ENCODE measurements at places on chromosomes 16 and 17.

DNA sequence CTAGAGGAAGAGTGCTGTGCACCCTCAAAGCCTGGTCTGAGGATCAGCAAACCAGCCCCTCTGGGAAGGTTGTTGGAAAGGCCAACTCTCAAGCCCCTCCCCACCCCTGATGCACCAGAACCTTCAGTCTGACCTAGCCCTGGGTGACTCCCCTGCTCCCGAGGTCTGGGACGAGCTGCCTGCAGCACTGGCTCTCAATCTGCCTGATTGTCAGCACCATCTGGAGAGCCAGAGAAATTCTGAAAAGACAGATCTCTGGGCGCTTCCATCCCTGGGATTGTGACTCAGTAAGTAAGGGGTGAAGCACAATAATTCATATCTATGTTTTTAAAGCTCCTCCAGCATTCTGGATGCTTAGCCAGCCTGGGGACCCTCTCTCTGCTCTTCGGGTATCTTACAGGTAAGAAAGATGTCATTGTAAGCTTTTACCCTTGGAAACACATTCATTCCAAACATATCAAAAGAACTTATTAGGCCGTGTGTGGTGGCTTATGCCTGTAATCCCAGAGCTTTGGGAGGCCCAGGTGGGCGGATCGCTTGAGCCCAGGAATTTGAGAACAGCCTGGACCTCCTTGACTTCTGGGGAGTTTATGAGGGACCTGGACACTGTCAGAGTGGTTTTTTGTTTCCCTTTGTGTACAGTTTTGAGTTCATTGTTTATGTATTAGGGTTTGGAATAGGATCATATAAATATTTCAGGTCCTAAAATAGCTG lies 147.5 kb downstream of the KCNJ12 start:
- DNase-seq: no peak

DNA sequence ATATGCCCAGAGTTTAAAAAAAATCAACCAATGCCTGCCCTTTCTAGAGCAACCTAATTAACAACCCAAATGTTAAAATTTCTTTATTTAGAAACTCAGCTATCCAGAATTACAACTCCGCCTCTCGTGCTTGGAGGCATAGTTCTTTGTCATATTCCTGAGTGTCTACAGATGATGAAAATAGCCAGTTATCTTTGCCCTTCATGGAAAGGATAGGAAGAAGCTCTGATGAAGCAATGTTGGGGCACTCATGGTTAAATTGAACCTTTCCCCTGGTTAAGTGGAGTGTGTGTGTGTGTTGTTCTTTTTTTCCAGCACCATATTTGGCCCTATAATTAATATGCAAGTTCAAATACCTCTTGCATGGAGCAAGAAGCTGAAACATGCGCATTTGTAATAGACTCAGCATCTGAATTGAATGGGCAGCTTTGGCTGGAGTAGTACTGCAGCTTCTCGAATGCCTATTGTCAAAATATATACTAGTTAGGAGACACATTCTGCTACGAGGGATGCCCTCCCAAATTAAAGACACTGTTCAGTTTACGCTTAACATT lies 506.2 kb downstream of the WWOX start:
- DNase-seq: no peak

DNA sequence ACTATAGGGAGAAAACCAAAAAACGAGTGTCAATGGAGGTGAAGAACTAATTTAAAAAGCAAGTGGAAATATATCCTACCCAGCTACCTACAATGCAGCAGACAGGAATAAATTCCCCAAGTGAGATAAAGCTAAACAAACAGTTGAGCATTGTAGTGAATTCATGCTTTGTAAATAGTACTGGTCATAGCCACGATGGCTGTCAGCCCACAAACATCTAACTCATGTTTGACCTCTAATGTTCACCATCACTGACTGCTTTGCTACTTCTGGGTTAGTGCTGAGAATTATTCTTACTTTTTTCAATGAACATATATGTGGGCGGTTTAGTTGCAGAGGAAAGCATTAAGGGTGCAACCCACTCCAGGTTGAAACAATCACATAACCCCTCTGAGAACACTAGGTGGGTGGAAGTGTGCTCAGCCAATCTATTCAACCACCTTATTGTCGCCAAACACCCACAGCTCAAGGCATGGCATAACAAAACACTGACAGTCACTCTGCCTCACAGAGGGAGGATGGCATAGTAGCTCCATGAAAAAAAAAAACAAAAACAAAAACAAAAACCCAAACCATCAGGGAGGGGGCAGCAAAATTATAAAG lies 264.1 kb downstream of the ZFHX3 start:
- peak; percentile 71 for DNase-seq

DNA sequence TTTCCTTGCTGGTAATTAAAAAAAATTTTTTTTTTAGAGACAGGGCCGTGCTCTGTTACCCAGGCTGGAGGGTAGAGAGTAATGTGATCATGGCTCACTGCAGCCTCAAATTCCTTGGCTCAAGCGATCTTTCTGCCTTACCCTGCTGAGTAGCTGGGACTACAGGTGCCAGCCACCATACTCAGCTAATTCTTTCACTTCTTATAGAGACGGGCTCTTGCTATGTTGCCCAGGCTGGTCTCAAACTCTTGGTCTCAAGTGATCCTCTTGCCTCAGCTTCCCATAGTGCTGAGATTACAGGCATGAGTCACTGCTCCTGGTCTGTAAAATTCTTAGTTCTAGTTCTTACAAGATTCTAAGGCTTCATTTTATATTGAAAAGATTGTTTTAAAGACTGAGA lies 11.1 kb downstream of the SMIM36 start:
- no peak for DNase-seq

DNA sequence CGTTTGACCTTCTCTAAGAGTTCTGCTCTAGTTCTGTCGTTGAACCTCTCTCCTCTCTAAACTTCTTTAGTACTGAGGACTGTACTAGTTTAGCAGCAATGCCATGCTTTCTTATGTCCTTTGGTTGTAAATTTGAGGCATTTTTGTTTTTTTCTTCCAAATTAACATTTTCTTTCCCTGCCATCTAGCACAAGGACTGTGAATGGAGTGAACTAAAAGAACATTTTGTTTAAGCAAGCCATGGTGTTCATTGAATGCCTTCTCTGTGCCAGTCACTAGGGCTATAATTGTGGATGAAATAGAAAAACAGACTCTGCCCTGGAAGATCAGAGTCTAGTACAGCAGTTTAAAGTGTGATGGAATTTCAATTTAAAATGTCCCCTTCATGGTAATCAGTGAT lies 137.9 kb downstream of the FTO start:
- DNase-seq: no peak

DNA sequence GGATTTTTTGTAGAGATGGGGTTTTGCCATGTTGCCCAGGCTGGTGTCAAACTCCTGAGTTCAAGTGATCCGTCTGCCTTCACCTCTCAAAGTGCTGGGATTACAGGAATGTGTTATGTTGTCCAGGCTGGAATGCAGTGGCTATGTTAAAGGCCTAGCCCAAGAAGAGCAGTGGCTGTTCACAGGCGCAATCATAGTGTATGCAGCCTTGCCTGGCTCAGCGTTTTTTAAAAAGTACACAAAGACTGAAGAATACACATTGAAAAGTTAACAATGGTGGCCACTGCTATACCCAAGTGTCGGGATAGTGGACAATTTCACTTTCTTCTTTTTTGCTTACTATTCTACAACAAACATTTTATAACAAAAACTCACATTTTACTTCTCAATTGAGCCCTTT lies 7.0 kb downstream of the DERL2 start:
- DNase-seq: no peak

- DNase-seq: no peak
Observed at GRCh38 chr16:78775161-78775561, 675.7 kb downstream of the WWOX start.

DNA sequence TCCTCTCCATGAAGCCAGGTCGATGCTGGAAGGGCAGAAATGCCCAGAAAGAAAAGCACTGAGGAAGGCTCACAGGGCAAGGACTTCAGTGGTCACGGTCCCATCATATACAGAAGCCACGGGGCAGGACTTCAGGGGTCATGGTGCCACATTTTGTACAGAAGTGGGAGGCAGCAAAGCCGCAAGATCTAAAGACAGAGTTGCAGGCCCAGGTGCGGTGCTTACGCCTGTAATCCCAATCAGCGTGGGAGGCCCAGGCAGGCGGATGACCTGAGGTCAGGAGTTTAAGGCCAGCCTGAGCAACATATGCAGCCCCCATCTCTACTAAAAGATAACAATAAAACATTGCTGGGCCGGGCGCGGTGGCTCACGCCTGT lies 96.0 kb downstream of the NXN start:
- no peak for DNase-seq

GRCh38 chr17:73427198-73427597 lies 115.4 kb upstream of the CDC42EP4 start:
- no peak for DNase-seq

DNA sequence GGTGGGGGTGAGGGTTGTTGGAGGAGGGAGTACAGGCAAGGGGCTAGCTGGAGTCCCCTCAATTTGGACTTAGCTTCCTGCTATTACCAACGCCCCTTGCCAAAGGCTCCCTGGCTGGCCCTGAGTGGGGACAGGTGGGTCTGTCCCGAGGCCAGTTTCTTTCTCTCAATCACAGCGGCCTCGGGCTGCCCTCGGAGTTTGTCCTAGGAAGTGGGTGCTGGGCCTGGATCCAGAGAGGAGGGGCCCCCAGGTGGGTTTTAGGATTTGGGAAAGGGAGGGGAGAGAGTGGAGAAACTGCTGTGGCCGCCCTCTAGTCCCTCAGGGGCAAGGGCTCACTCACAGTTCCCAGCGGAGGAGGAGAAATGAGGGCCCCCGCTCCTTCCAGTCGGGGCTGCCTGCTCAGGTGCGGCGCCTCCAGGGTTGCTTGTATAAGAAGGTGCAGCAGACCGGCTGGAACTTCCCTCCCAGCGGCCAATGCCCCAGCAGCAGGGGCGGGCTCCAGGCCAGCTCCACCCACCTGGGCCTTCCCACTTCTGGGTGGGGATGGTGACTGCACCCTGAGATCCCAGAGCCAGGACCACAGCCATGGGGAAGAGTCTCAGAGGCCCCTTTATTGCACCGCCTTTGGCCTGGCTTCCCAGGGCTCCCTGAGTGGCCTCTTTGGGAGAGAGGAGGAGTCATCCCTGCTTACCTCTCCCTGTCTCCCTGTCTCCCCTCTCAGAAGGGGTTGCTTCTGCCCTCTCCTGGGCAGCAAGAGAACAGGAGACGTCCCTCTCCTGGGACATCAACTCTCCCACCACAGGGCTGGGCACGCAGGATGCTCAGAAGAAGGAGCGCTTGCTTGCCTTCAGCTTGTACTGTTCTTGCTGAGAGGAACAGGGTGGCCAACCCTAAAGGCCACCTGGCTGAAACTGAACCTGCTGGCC lies 112.0 kb upstream of the SMURF2 start:
- peak; percentile 65 for DNase-seq

DNA sequence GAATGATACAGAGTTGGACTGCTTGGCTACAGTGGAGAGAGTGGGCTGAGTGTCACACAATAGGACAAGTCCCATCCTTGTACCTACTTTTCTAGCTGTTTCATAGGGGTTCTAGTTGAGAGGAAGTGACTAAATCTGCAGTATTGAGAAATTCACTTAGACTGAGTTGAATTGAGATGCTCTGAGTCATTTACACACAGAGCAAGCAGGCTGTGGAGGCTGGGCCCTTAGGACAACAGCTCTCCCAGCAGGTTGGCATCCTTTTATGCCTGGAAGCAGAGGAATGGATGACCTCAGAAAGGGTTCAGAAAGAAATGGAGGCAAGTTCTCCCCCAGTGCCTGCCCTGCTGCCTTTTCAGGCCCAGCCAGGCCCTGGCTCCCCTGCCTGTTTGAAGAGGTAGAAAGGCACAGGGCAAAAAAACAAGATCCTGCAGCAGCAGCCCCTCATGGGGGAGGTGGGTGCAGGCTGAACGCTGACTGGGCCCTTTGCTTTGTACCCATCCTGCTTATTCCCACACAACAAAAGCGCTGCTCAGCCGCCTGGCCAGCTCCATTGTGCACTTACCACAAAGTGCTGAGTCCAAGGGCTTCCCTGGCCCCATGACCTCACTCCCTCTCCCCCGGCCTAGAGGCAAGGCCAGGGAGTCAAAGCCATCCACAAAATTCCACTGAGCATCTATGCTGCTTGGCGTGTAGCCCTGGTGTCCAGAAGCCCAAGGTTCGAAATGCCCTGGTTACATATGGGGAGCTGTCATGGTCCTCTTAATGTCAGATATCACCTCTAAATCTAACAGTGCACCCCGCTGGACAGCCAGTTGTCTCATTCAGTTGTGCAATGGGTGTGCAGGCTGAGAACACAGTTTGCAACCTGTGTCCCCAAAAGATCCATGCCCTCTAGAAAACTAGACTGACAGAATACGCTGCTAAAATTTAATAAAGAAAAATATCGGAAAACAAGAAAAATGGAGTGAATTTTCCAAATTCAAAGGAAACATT lies 5.4 kb upstream of the CRYBA1 start:
- peak; percentile 97 for DNase-seq

DNA sequence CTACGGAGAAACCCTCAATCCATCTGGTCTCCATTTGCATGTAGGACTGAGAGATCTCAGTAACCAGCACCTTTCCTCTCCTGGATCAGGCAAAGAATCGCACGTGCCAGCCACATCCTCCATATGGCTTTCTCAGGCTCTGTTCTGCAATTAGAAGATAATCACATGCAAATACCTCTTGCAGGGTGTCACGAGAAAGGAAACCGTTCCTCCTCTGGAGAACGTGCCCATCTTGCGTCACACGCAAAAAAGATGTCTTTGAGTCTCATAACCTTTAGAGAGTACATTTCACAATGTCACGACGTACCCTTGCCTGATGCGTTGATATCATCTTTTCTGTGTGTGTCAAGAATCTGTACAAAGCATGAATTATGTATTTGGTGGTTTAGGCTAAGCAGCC lies 36.2 kb upstream of the DNAH17 start:
- DNase-seq: no peak

DNA sequence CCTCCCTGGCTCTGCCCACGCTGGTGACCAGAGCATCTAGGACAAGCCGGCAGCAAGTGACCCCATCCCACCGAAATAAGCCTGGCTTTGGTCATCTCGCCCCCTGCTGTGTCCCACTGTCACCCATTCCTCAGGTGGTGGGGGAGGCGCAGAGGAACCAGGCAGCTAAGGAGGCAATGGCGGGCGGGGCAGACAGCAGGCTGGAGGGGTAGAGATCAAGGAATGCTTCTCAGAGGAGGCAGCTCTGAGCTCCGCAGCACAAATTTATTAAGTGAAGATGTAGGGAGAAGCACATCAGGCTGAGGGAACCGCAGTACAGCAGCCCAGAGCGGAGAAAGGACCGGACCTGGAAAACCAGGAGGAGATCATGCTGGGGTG lies 7.5 kb upstream of the KREMEN2 start:
- DNase-seq: no peak
